Kidney tubule cell (primary cell): ENCODE measurements at places on chromosomes 5 and 9.

GRCh38 chr5:53987101-53987500 is 323.3 kb downstream of the ARL15 start:
- no peak for DNase-seq

GRCh38 chr5:91049800-91050199 is 333.3 kb downstream of the ARRDC3 start:
- DNase-seq = peak; percentile 62

GRCh38 chr9:6590772-6591384 is 54.7 kb downstream of the GLDC start:
- peak; percentile 36 for DNase-seq

GRCh38 chr5:67012171-67012570 is 184.4 kb downstream of the CD180 start:
- DNase-seq = peak; percentile 96

- DNase-seq = no peak
Observed at GRCh38 chr9:133888809-133889491, 103.2 kb downstream of the VAV2 start.

- DNase-seq = no peak
Observed at GRCh38 chr5:1468629-1469527, 23.6 kb upstream of the SLC6A3 start.
